Mesothelial cell of epicardium (in vitro differentiated cells): ENCODE measurements at places on chromosomes 1 and 21.

GRCh38 chr21:45809421-45809820 is 165.9 kb downstream of the PCBP3 start:
- no peak overlapping the region for H3K4me3 ChIP-seq
- H3K36me3 ChIP-seq, result no peaks in the 10 kb centered on the region
- no peak overlapping the region for H3K27ac ChIP-seq
- no peaks in the 10 kb centered on the region for H3K4me1 ChIP-seq

GRCh38 chr1:92192246-92192645 is 25.5 kb upstream of the C1orf146 start:
- no peak overlapping the region for H3K4me3 ChIP-seq
- H3K36me3 ChIP-seq, result no peaks in the 10 kb centered on the region
- no peak overlapping the region for H3K27ac ChIP-seq

GRCh38 chr21:43659136-43660000 is at the start of the genes HSF2BP and RRP1B:
Gene HSF2BP, minus strand, starts transcription at chr21:43659488. Its CDS starts 1,392 bp downstream, at chr21:43658096.
Gene RRP1B, plus strand, starts transcription at chr21:43659560. Its CDS starts 105 bp downstream, at chr21:43659665.
- no peaks in the 10 kb centered on the region for H3K27me3 ChIP-seq
- H3K4me3 ChIP-seq, result peak within 1 kb of the TSS; percentile 83
- DNase-seq, result peak; percentile 86
- peak within 1 kb of the TSS; percentile 96 for H3K27ac ChIP-seq
- peaks cover 24% of the 10 kb centered on the region for H3K4me1 ChIP-seq
- H3K36me3 ChIP-seq, result peaks cover 5% of the 10 kb centered on the region

DNA sequence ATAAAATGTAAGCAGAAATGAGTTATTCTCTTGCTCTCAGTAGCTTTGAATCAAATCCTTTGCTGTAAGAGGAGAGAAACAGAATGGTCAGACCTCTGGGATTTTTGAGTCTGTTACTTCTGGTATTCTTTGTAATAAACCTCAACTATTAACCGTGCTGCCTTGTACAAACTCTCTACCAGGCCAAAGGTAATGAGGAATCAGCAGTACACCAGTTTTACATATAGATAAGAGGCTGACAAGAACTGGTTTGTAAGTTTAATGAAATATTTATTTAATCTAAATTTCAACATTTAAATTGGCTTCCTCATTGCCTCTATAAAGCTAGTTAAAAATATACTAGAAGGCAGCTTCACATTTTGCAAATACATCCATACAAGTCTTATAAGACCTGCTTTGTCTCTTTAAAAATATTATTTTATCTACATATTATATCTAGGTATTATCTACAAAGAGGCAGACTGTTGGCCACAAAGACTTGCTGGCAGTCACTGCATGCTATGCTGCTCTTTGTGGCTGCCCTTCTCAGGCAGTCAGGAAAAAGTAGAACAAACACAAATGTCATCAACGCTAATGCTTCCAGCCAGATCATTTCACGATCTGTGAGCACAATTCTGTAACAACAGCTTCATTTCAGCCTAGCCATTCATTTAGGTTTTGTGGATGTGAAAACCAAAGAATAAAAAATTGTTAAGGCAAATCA is 173.0 kb downstream of the GABPA start:
- H3K4me3 ChIP-seq, result no peak overlapping the region
- peaks cover 54% of the 10 kb centered on the region for H3K4me1 ChIP-seq
- no peak for DNase-seq
- peaks cover 14% of the 10 kb centered on the region for H3K36me3 ChIP-seq
- no peaks in the 10 kb centered on the region for H3K27me3 ChIP-seq

DNA sequence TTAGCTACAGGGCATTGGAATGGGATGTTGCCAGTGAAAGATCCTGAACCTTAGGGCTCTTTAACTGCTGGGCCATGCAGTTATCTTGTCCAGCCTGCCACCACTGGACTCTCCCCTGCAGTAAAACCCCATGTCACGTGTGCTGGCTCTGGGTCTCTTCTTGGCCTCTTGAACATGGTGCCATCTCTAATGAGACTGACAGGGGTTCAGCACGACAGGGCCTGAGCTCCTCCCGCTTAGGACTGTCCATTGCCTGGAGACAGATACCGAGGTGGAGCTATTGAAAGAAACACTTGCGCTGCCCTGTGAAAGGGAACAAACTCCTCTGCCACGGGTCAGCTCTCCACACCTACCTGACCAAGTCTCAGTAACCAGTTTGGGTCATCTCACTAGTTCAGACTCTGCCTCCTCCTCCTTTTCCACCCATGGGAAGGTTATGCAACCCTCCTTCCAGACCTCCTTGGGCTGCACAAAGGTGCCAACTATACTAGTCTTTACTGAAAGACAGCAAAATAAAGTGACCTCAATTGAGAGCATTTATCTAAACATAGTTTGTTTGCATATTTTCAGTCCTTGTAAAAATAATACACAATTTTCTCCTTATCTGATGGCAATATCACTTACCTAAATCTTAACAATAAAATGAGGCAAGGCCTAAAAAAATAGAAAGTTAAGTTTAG is 66.0 kb downstream of the GNG12 start:
- no peak overlapping the region for H3K27ac ChIP-seq
- no peaks in the 10 kb centered on the region for H3K27me3 ChIP-seq
- H3K4me1 ChIP-seq, result peaks cover 21% of the 10 kb centered on the region
- no peaks in the 10 kb centered on the region for H3K36me3 ChIP-seq
- no peak overlapping the region for H3K4me3 ChIP-seq
- no peak for DNase-seq

- peaks cover 48% of the 10 kb centered on the region for H3K27me3 ChIP-seq
- H3K27ac ChIP-seq, result no peak overlapping the region
- no peak overlapping the region for H3K4me3 ChIP-seq
- peaks cover 6% of the 10 kb centered on the region for H3K4me1 ChIP-seq
- DNase-seq, result no peak
Measured at GRCh38 chr1:38132681-38133080, 86.1 kb upstream of the POU3F1 start.

GRCh38 chr1:76284842-76285241 is 210.3 kb downstream of the ST6GALNAC3 start:
- H3K4me1 ChIP-seq, result peaks cover 25% of the 10 kb centered on the region
- H3K27me3 ChIP-seq, result no peaks in the 10 kb centered on the region
- H3K27ac ChIP-seq, result no peak overlapping the region

DNA sequence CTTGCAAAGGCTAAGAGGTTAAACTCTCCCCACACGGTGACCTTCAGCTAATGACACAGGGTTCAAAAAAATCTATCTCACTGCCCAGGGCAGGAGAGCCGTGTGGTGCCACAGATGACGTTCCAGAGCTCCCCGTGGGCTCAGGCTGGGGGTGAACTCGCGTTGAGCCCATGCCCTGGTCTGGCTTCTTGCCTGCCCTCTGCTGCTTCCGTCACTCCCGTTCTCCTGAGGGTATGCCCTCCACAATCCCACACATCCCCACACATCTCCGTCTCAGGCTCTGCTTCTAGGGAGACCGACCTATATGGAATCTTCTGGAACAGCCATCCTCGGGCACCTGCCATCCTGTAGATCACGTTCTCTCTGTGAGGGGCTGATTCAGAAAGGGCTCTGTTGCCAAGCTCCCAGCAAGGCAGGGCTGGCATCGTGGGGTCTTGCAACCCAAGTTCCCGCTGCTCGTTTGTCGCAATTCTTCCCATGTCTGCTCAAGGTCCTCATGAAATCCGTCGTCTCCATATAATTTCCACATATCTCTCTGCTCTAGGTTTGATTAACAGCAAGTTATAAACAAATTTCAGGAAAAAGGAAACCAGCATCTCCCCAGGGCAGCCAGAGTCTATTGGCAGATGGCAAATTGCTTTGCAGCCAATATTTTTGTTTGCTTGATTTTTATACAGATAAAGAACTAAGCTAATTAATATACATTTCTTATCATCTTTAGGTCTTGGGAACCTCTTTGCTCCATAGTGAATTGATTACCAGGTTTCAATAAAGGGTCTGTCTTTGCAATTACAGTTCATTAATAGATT is 278.2 kb downstream of the PTPRU start:
- H3K27ac ChIP-seq, result no peak overlapping the region
- no peak overlapping the region for H3K4me3 ChIP-seq
- H3K36me3 ChIP-seq, result no peaks in the 10 kb centered on the region
- peaks cover 75% of the 10 kb centered on the region for H3K27me3 ChIP-seq
- no peak for DNase-seq

DNA sequence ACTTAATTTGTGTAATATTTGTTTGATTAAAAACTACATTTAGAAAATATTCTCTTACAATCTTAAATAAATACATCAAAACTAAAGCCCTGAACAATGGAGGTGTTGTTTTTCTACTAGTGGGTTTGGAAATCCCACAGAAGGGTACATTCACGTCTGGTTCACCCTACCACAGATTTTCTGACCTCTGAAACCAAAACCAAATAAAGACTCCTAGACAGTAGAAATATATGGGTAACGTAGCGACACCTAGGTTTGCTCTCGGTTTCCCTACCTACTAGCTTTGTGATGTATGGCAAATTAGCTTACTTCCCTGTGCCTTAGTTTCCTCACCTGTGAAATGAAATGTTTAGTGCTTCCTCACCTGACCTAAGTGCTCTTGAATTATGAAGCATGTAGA is 312.6 kb downstream of the DPYD start:
- H3K4me3 ChIP-seq, result no peak overlapping the region
- H3K27ac ChIP-seq, result no peak overlapping the region
- H3K27me3 ChIP-seq, result no peaks in the 10 kb centered on the region

DNA sequence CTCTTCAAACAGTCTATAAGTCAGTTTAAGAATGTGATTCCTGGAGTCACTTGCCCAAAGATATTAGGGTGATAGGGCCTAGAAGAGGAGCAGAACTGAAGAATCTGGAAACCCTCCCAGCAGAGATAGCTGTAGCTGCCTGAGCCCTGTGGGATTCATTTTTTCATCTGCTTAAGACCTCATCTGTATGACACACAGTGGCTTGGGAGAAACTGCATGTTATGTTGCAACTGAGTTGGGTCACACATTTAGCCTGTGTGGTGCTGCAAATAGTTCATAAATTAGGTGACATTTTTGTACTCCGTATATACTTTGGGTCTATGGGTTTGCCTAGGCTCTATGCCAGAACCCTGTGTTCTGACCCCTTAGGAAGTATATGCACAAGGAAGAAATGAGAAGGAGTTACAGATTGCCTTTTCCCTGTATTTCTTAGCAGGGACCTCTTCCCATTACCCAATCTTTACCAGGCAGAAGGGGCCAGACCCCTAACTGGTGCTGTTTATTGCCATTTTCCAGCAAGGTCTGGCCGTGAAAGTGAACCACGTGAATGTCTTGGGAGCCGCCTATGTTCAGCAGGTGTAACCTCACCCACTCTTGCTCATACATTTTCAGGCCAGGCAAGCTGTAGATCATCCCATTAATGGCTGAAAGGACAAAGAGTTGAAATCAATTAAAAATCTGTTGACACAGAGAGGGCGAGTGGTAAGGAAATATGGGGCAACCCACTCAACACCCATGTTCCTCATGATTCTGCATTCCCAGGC is 41.9 kb upstream of the SLC19A2 start:
- peak overlapping the region; percentile 99 for H3K27ac ChIP-seq
- peaks cover 46% of the 10 kb centered on the region for H3K4me1 ChIP-seq
- H3K36me3 ChIP-seq, result peaks cover 3% of the 10 kb centered on the region
- no peak overlapping the region for H3K4me3 ChIP-seq
- DNase-seq, result no peak

DNA sequence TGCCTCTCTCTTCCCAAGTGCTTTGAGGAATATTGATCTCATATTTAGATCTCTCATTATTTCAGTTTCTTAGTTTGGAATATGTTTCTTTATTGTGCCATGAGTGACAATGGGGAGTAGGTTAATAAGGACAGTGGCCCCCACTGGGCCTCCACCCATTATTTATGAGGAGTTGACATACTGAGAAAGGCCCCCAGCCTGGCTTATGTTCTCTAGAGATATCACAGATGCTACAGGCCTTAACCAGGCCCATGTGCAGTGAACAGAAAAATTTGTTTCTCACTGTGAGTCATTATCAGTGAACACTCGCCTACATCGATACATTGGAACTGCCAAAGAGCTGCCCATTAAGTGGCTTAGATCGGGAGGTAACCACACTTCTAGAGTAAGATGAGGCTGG is 35.7 kb upstream of the SYT6 start:
- DNase-seq, result no peak
- H3K27me3 ChIP-seq, result peaks cover 57% of the 10 kb centered on the region
- no peak overlapping the region for H3K27ac ChIP-seq
- H3K4me3 ChIP-seq, result no peak overlapping the region
- H3K4me1 ChIP-seq, result no peaks in the 10 kb centered on the region

GRCh38 chr21:45260191-45260825 is 27.4 kb downstream of the POFUT2 start:
- H3K4me3 ChIP-seq, result no peak overlapping the region
- H3K36me3 ChIP-seq, result peaks cover 16% of the 10 kb centered on the region
- DNase-seq, result no peak
- peaks cover 7% of the 10 kb centered on the region for H3K4me1 ChIP-seq
- no peak overlapping the region for H3K27ac ChIP-seq
- no peaks in the 10 kb centered on the region for H3K27me3 ChIP-seq

DNA sequence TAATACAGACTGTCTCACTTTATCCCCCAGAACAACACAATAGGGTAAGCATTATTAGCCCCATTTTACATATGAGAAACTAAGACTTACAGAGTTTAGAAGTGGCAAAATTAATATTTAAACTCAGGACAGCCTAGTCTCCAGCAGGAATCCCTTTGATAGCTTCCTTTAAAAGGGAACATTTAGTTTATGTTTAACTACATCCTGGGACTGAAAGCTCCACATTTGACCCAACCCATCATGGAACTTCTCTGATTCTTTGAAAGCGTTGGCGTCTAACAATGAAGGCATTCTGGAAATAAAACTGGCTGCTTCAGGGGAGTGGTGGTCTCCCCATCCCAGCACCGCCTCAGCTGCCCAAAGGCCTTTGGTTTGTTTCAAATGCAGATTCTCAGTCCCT is 250.6 kb upstream of the NFIA start:
- DNase-seq, result no peak
- H3K4me1 ChIP-seq, result peaks cover 13% of the 10 kb centered on the region
- peaks cover 2% of the 10 kb centered on the region for H3K36me3 ChIP-seq
- no peak overlapping the region for H3K27ac ChIP-seq
- H3K4me3 ChIP-seq, result no peak overlapping the region

- no peak for DNase-seq
- H3K4me1 ChIP-seq, result peaks cover 7% of the 10 kb centered on the region
- H3K27ac ChIP-seq, result no peak overlapping the region
Measured at GRCh38 chr1:90200646-90201205, 205.8 kb downstream of the ZNF326 start.

- no peaks in the 10 kb centered on the region for H3K4me1 ChIP-seq
- no peaks in the 10 kb centered on the region for H3K27me3 ChIP-seq
- no peak overlapping the region for H3K4me3 ChIP-seq
- H3K36me3 ChIP-seq, result no peaks in the 10 kb centered on the region
Measured at GRCh38 chr1:53617851-53618499, 121.0 kb downstream of the GLIS1 start.

DNA sequence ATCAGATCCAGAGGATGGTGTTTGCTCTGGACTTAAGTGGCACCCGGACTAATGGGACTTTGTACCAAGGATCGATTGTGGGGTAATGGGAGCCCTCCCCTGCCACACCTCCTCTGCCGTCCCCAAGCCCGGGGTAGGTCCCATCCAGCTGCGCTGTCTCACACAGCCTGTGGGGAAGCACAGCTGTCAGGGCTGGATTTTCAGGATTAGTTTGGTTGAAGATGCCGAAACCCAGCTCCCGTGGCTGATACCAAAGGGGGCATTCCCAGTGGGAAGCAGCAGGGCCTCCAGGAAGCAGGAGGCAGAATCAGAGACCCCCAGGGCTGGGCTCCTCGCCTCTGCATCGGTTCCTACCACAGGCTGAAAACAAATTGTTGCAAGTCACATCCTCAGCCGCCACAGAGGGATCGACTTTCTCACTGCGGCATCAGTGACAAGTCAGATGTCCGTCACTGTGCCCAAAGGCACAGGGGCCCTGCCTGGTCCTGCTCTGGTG is 59.7 kb downstream of the MATN1 start:
- DNase-seq, result no peak
- peaks cover 26% of the 10 kb centered on the region for H3K27me3 ChIP-seq
- no peak overlapping the region for H3K4me3 ChIP-seq
- H3K27ac ChIP-seq, result no peak overlapping the region
- no peaks in the 10 kb centered on the region for H3K4me1 ChIP-seq

GRCh38 chr1:93807311-93807930 is 71.6 kb downstream of the DNTTIP2 start:
- H3K4me1 ChIP-seq, result peaks cover 2% of the 10 kb centered on the region
- H3K4me3 ChIP-seq, result no peak overlapping the region
- DNase-seq, result no peak
- H3K27me3 ChIP-seq, result no peaks in the 10 kb centered on the region
